ENCODE measurements at places on chromosomes 4 and X.
A peak's percentile ranks its signal among the peaks of the same experiment; 100 is the strongest.

DNA sequence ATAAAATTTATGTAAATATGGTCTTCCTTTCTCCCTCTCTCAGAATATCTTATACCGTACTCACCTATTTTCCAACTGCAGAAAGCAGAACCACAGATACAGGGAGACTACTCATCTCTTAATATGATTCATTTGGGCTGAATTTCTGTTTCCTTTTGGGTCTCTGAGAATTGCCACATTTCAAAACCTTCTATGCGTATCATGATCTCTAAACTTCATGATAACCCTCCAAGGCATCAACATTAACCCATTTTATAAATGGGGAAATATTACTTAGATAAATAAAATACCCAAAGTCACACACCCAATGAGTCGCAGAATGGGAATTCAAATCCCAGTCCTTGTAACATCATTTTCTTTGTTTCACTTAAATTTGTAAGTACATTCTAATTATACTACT lies 16.6 kb upstream of the PRDM8 start:
- no peak for DNase-seq

GRCh38 chr4:97013711-97014110 lies 1129.6 kb downstream of the STPG2 start:
- no peak for DNase-seq

DNA sequence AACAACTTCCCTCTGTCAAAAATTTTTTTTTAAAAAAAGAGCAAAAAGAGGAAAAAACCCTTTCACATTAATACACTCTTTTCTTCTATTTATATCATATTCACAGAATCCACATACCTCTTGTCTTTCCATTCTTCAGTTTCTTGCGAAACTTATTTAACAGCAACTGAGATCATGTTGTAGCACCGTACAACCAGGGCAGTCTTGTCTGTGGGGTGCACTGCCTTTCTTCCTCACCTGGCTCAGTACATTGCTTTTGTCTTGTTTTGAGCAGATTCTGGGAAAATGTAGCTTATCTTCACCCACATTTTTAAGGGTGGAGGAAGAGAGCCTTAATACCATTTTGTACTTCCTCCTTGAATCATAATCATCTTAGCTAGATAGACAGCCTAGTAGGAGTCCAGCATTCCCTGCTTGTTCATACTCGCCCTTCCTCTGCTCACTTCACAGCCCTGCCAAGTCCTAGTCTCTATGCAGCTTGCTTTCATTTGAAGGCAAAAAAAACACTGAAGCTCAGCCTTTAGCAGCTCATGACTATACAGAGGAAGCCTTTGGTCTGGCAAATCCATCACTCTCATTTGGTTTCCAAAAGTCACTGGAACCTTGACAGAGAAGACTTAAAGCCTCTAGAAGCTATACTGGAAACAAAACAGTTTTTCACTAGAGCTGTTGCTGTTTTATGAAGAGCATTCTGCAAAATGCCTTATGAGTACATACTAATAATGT lies 140.6 kb upstream of the BANK1 start:
- peak; percentile 7 for DNase-seq

DNA sequence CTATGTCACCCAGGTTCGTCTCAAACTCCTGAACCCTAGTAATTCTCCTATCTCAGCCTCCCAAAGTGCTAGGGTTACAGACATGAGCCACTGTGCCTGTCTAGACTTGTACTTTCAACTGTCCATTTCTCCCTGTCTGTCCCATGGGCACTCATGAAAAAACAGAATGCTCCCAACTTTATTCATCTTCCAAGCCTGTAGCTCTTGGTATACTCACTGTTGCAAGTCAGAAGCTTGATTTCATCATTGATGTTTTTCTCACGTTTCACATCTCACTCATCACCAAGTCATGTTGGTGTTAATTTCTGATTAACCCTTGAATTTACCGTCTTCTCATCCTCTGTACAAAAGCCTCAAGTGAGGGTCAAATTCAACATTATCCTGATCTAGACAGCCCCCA lies 7.3 kb upstream of the SRP72 start:
- DNase-seq: no peak

DNA sequence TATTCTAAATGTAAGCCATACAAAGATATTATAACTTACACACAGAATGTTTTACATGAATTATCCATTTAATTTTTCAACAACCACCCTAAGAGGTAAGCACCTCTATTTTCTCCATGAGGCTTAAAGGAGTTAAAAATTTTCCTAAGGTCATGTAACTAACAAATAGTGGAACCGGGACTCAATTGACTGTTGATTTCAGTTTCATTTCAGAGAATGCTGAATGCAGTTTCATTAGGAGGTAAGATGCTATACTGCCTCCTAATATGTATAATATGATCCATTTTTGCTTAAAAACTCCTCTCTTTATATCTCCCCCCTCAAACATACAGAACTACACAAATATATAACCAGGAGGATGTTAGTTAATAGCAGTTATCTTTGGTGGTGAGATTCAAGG lies 29.1 kb downstream of the PHKA1 start:
- DNase-seq: no peak

- DNase-seq: no peak
Observed at GRCh38 chr4:111945014-111945413, 200.2 kb upstream of the FAM241A start.

DNA sequence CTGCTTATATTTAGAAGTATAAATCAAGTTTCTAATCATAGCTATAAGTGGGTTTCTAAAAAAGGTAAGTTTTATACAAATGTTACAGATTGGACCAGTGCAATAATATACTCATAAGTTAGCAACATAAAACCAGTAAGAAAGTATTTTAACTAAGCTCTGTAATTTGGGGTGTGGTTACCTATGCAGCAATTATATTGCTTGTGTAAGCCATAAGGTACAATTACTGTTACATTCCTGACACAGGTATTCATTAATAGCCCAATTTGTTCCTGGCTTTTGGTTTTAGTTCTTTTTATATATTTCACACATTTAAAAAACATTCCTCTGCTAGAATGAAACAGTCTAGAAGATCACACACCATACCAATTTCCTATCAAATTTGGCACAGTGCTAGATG lies 115.1 kb downstream of the FRYL start:
- no peak for DNase-seq

DNA sequence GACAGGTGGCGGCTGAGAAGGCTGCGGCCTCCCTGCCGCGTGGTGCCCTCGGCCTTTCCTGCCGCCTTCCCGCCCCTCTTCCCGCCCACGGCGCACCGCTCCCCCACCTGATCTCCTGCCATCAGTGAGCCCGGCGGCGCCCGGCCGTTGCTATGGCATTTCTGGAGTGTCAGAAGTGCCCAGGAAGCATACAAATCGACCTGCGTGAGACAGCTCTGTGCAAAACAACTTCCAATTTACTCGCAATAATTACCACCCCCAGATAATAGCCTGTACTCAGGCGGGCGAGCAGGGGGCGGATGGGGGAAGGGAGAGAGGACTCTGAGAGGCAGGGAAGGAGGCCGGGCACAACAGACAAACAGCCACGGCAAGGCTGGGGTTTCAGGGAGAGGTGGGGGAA lies 16.6 kb upstream of the ERCC6L start:
- DNase-seq: peak; percentile 80

- peak; percentile 81 for DNase-seq
Observed at GRCh38 chrX:106802388-106803275, at the start of gene TBC1D8B. Gene TBC1D8B, plus strand, starts transcription at chrX:106802673. Its CDS starts 181 bp downstream, at chrX:106802854.

DNA sequence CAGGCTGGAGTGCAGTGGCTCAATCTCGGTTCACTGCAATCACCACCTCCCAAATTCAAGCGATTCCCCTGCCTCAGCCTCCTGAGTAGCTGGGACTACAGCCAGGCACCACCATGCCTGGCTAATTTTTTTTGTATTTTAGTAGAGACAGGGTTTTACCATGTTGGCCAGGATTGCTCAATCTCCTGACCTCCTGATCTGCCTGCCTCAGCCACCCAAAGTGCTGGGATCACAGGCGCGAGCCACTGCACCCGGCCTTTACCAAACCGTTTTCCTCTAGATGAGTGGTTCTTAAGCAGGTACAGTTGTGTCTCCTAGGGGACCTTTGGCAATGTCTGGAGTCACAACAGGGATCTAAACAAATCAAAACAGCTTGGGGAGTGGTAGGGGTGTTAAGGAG lies 11.6 kb downstream of the AMELX start:
- DNase-seq: no peak

- no peak for DNase-seq
Observed at GRCh38 chr4:156537286-156537685, 434.3 kb downstream of the PDGFC start.

- no peak for DNase-seq
Observed at GRCh38 chr4:186557061-186557460, 1.7 kb upstream of the MTNR1A start.

- no peak for DNase-seq
Observed at GRCh38 chr4:8775121-8775520, 96.5 kb downstream of the HMX1 start.

GRCh38 chr4:3721627-3722026 lies 44.6 kb upstream of the ADRA2C start:
- DNase-seq: no peak

- DNase-seq: no peak
Observed at GRCh38 chr4:94926936-94927335, 169.2 kb downstream of the BMPR1B start.

- DNase-seq: no peak
Observed at GRCh38 chr4:160299608-160300007, 1196.7 kb downstream of the RAPGEF2 start.

Measured in brain (organoid and tissue), 16 donors.